ENCODE measurements at places on chromosomes 3 and 15.

DNA sequence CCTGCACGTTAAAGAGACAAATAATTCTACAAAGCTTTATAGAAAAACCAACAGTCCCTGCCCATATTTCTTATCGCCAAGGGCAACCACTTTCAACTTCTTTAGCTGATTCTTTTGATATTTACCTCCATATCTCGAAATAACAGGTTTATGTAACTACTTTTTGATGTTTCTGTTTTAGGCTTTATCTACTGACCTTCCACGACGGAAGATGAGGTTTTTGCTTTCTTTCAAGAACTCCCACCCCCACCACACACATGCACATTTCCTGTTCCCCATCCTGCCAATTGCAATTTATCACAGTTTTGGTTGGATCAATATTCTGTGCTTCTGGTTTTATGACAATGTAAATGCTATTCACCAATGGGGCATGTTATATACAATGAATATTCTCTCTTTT is 330.4 kb upstream of the ICE2 start:
- DNase-seq = no peak

DNA sequence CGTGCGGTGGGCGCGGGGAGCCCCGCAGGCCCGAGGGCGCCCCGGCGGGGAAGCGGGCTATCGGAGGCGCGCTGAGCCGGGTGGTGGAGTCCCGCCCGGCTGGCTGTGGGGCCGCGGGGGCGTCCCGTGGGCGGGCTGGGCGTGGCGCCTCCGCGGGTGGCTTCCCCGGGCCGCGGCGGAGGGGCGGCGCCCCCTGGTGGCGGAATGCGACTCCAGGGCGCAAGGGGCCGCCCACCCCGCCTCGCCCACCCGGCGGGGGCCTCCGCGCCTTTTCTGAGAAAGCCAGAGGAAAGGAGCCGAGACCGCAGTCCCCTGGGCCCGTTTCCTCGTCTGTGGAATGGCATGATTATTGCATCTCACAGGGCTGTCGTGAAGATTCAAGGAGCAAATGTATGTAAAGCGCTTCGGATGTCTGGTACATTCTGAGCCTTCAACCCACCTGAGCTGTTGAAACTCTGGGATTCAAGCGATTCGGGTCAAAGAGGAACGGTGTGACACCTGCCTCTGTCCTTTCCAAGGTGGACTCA is 31.9 kb upstream of the RAB6B start:
- peak; percentile 85 for DNase-seq

DNA sequence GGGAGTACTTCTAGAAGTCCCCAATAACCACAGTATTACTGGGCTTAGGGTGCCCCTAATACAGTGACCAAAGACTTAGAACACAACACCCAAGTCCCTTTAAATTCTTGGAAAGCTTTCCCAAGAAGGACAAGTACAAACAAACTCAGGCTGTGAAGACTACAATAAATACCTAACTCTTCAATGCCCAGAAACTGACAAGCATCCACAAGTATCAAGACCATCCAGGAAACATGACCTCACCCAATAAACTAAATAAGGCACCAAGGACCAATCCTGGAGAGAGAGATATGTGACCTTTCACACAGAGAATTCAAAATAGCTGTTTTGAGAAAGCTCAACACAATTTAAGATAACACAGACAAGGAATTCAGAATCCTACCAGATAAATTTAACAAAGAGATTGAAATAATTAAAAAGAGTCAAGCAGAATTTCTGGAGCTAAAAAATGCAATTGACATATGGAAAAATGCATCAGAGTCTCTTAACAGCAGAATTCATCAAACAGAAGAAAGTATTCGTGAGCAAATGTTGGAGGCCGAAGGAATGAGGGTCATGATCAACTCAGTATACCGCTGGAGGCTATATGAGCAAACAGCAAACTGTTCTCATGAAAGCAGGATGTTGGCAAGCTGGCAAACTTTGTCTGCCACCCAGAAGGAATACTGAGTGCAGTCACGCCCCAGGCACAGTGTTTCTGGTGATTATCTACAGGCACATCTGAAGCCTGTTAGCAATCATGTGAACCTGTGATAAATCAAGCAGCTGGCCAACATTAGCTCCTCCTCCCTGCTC is 87.0 kb upstream of the NECTIN3 start:
- DNase-seq = no peak

- DNase-seq = peak; percentile 30
Measured at GRCh38 chr15:75836959-75837334, 6.3 kb upstream of the UBE2Q2 start.

DNA sequence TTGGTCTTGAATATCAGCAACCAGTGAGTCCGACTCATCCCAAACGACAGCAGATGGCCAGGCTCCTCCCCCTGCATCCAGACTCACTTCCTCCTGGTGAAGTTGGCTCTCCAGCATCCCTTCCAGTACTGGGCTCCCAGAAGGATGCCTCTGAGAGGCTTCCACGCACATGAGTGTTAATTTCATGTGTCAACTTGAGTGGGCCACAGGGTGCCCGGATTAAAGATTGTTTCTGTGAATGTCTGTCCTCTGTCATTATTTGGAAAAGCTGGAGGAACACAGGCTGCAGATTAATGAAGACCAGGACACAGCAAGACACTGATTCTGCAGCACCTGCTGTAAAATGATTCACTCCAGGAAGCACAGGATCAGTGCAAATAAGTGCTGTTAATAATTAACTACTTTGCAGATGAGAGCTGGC is 99.8 kb downstream of the ATP10A start:
- DNase-seq = no peak

DNA sequence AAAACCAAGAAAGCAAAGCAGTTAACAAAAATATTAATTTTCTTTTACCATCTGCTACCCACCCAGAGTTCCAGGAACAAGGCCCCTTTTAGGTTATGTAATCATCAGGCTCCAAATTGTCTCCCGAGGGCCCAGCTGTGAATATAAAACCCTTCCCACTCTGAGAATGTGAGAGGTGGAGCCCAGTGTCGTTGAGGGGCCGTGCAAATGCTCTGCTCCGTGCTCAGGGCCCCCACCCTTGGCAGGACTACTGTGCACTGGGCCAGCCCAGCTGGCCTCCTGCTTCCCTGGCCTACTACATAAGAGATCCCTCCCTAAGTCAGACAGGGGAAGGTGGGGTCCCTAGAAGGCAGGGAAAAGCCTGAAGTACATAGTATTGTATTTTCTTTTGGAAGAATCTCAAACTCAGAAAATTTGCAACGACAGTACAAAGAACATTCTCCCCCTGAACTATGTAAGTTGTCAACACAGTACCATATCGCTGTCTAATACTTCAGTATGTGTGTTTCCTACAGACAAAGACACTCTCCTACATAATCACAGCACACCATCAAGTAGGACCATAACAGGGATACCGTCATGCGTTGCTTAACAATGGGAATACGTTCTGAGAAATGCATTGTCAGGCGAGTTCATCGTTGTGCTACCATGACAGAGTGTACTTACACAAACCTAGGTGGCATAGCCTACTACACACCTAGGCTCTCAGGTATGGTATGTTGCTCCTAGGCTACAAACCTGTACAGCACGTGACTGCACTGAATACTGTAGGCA is 4.4 kb upstream of the CLEC3B start:
- DNase-seq = no peak

DNA sequence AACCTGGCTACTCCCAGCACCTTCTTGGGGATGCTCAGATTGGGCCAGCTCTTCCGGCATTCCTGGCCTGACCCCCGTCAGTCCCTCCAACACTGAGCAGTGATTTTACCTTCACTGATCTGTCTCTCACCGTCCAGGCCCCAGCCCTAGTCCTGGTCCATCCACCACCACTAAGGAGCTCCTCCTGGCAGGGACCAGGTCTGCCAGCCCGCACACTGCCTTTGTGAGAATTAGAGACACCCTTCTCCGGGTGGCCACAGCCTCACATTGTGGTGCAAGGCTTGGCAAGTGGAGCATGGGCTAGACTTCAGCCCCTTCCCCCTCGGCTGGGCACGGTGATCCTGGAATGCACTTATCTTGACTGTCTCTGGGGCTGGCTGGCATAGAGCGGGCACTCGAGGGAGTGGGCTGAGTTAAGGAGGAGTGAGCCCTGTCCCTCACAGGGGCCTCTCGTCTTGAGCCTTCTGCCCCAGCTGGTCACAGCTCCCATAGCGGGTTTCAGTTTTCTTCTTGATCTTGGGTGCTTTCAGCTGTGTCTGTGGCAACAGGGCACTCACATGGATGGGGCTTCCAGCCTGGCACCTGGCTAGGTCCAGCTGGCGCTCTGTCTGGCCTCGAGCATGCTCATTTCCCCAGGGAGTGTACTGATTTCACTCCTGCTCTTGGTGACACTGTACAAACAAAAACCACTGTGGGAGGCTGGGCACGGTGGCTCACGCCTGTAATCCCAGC is 53.9 kb downstream of the LINGO1 start:
- no peak for DNase-seq

DNA sequence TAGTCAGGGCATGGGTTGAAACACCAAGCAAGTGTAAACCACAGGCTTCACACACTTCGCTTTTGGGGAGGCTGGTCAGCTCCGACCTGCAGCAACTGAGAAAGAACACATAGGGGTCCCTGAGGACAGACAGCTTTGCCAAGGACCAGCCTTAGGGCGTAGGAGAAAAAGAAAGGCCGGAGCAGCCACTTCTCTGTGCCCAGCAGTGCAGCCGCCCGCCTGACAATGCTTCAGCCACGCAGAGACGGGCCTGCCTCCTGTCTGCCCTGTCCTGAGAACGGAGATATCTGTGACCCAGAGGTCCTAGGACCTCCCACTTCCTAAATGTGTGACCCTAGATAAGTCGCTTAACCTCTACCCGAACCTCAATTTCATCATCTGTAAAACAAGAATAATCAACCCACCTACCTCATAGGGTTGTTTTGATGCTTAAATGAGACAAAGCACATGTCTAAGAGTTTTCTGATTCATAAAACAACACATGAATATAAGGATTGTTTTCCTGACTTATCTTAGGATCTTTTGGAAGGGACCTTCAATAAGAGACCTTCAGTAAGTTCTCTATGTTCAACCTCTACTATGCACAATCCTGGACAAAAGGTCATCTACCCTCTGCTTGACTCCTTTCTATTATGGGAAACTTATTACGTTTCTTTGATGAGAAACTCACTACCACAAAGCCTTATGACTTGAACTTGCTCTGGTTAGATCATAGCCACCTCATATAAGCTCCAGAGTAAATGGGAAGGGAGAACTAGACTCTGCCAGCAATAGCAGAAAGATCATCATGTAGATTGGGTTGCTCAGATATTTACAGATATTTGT is 32.9 kb upstream of the RFTN1 start:
- DNase-seq = no peak

- DNase-seq = no peak
Measured at GRCh38 chr15:25508369-25509002, 69.7 kb upstream of the UBE3A start.

- no peak for DNase-seq
Measured at GRCh38 chr15:38071211-38071972, 137.0 kb downstream of the TMCO5A start.

DNA sequence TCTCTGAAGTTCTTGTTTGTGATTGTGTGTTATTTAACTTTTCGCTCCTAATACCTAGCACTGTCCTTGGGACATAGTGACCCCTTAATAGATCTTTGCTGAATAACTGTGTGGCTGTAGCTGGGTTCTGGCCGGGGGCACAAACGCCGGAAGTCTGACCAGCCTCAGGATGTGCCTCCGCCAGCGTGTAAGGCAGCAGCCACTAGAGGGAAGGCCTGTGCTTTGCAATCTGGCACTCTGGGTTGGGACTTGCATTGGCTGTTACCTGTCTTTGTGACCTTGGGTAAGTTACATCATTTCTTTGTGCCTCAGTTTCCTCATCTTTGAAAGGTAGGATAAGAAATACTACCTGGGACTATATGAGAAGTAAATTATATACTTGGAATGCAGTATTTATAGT is 158.7 kb downstream of the GHSR start:
- no peak for DNase-seq

DNA sequence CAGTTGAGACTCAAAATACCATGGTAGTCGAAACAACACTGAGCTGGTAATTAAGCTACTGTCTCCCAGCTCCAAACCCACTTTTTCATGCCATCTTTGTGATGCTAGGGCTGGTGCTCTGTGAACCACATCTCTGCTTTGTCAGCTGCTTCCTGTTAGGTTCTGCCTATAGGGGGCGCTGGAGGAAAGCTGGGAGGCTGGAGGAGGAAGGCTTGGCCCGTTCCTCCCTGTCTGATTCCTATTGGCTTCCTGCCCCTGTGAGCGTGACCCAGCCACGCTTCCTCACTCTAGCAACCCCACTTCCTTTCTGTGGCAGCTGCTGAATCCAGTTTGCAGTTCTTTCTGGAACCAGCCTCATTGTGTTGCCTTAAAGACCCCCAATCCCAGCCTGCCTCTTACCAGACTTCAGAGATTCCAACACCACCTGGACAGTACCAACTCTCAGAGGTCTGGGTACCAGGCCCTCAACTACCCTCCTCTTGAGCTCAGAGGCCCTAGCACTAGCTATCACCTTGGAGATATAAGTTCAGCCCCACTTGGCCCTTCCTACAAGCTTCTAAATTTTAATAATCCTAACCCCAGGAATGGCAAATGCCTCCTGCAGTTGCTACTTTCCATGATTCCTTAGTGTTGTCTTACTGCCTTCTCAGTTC is 120.9 kb downstream of the ERC2 start:
- DNase-seq = peak; percentile 57

DNA sequence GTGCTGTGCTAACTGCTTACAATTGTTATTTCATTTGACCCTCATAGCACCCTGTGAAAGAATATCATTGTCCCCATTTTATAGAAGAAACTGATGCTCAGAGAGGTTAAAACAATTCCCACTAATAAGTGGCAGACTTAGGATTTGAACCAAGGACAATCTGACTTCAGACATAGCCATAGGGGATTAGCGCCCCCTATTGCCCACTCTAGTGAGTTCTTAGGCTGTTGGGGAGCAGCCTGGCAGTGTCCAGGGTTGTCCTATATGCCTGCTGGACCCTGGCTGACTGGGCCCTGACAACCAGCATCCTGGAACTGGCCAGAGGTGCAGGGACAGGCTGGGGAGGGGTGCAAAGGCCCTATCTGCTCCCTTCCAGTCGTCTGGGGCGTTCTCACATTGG is 15.4 kb downstream of the DPH3 start:
- DNase-seq = no peak

DNA sequence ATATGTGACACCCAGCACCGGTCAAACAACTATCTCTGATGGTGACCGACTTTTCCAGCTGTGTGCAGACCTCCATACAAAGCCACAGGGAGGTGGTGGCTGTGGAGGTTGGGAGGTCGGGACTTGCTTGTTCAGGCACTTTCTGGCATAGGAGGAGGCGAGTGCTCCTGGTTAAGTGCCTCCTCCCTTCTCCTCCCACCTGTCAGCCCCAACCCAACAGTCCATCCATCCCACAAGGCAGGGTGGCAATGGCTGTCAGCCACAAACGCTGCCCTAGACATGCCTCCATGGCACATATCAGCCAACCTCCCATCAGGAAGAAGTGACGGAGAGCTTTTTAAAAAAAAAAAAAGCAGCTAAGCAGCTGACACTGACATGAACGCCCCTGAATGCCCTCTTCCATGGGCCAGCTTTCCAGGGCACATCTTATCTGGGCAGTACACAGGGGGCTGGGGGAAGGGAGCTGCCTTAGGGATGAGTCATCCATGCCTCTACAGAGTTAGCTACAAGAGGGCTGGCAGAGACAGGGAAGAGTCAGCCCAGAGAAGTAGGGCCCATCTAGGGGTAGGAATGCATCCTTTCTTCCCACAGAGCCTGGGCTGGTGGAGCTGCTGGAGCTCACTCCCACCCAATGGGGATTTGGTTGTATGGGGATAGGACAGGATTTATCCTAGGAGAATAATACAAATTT is 41.2 kb downstream of the CCDC12 start:
- no peak for DNase-seq

All from stimulated activated effector memory CD8-positive, alpha-beta T cell treated with anti-CD3 and anti-CD28 coated beads, Interleukin-12 subunit alpha, Interleukin-12 subunit beta, amount 100 ng/mL, for 72 hours (primary cell).